ENCODE measurements at places on chromosomes 12 and 14. TPM values are rescaled to one million over a fixed set of nuclear protein-coding genes. Genes with fewer than 3 reads are reported as not detected.

The SPPL3 gene
- total RNA-seq, result 27.8 TPM

The A2ML1 gene
- total RNA-seq, result not detected

The SERPINA3 gene
- total RNA-seq, result not detected

The KRT77 gene
- not detected for total RNA-seq

The NELL2 gene
- total RNA-seq, result 43.8 TPM

GRCh38 chr12:43273467-43273866 is 278.5 kb downstream of the ADAMTS20 start:
- no peak overlapping the region for H3K27ac ChIP-seq
- H3K36me3 ChIP-seq, result no peaks in the 10 kb centered on the region
- no peaks in the 10 kb centered on the region for H3K4me1 ChIP-seq
- DNase-seq, result no peak

DNA sequence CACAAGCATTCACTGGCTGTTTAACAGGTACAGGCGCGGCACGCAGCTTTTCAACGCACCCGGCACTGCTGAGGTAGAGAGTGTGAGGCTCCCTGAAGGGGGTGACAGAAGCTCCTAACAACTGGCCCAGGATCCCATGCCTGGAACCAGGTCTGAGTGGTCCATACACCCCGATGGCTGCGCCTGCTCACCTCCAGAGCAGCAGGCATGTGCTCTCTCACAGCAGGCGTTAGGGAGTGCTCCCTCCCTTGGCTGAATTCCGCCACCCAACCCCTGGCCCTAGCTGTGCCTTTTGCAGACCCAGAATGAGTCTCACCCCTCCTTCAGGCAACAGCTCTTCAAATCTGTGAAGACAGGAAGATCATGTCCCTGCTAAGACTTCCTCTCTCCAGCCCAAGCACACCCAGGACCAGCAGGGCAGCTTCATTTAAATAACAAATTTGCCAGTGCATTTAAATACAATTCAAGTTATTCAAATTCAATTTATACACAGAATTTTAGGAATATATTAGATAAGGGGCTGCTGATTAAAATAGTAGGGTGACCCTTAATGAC is 86.0 kb downstream of the SETD3 start:
- no peak overlapping the region for H3K4me3 ChIP-seq
- H3K27me3 ChIP-seq, result no peaks in the 10 kb centered on the region
- no peak for DNase-seq
- H3K27ac ChIP-seq, result no peak overlapping the region
- H3K4me1 ChIP-seq, result peaks cover 7% of the 10 kb centered on the region

DNA sequence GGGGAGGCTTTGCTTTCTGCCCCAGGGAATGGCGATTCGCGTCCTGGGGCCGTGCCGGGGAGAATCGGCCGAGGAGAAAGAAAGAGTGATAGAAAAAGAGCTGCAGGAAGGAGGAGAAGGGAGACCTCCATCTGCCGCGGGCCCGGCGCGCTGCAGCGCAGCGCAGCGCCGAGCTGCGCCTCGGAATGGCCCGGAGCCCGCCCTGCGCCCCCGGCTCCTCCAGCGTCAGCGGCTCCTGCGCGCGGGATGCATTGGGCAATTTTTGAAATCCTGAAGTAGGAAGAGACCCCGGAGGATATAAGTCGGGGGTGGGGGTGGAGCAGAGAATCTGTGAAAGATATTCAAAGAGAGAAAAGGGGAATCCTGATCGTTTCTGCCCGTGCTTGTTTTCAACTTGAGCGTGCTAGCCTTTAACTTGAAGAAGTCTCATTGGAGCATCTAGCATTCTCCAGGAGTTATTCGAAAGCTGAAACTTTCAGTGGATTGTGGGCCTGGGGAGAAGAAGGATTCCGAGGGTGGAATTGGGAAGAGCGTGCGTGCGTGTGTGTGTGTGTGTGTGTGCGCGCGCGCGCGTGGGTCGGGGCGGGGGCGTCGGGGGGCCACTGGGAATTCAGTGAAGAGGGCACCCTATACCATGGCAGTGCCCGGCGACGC is 441 bp downstream of the PDE3A start:
- H3K36me3 ChIP-seq, result no peaks in the 10 kb centered on the region
- peaks cover 57% of the 10 kb centered on the region for H3K27me3 ChIP-seq
- peaks cover 14% of the 10 kb centered on the region for H3K4me1 ChIP-seq
- DNase-seq, result no peak
- H3K27ac ChIP-seq, result no peak overlapping the region

DNA sequence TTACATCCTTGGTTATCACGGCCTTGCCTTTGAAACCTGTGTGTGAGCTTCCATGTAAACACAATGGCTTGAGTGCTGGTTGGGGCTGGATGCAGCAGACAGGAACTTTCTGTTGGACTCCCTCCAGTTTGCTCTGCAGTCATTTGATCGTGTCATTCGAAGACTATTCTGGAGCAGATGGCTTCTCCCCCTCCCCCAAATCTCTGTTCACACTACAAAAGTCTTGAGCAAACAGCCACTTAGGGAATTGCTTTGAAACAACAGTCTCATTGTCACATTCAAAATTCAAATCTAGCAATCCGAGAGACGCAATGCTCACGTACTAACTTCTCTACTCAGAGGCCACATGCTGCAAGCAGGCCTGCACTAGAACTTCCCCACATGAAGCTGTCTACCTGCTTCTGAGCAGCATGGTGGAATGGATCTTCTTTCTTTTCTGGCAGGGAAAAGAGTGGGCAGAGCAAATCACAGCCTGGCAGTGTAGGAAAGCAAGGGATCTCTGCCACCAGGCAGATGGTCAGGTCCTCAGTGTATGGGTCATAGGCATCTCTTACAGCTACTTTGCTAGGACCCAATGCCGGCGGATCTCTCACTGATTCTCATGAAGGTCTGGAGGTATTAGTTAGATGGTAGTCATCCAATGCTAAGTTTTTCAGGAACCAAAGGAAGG is 214.2 kb downstream of the PPM1H start:
- no peak overlapping the region for H3K4me3 ChIP-seq
- no peak overlapping the region for H3K27ac ChIP-seq
- no peaks in the 10 kb centered on the region for H3K4me1 ChIP-seq
- H3K27me3 ChIP-seq, result peaks cover 6% of the 10 kb centered on the region
- DNase-seq, result no peak

GRCh38 chr14:94367347-94368242 is 20.8 kb downstream of the SERPINA1 start:
- no peak overlapping the region for H3K27ac ChIP-seq
- DNase-seq, result no peak
- H3K27me3 ChIP-seq, result no peaks in the 10 kb centered on the region
- H3K36me3 ChIP-seq, result no peaks in the 10 kb centered on the region
- no peak overlapping the region for H3K4me3 ChIP-seq

GRCh38 chr12:9753498-9753897 is 7.2 kb downstream of the CD69 start:
- DNase-seq, result no peak
- peaks cover 51% of the 10 kb centered on the region for H3K4me1 ChIP-seq
- H3K27ac ChIP-seq, result peak overlapping the region; percentile 62
- no peaks in the 10 kb centered on the region for H3K27me3 ChIP-seq

GRCh38 chr14:65483647-65484046 is 71.1 kb downstream of the FUT8 start:
- H3K4me1 ChIP-seq, result peaks cover 47% of the 10 kb centered on the region
- no peaks in the 10 kb centered on the region for H3K27me3 ChIP-seq
- H3K36me3 ChIP-seq, result peaks cover 56% of the 10 kb centered on the region
- H3K4me3 ChIP-seq, result no peak overlapping the region
- no peak for DNase-seq
- no peak overlapping the region for H3K27ac ChIP-seq

DNA sequence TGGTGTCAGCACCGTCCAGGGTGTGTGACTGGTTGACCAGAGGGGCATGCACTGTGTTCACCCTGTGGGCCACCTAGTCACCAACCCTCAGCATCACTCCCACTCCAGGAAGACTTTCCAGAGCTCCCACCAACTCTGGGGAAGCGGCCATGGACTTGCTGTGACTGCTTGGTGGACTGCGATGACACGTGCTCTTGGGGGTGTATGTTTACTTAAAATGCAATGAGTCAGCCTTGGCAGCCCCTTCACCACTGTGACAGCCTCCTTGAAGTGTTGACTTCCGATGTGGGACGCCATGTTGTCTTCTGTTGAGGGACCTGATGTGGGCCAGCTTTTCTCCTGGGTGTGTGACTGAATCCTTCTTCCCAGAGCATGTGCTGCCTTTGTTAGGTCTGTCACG is 151.1 kb upstream of the RTL1 start:
- H3K4me3 ChIP-seq, result no peak overlapping the region
- no peaks in the 10 kb centered on the region for H3K4me1 ChIP-seq
- H3K36me3 ChIP-seq, result no peaks in the 10 kb centered on the region
- no peak for DNase-seq
- H3K27me3 ChIP-seq, result no peaks in the 10 kb centered on the region

DNA sequence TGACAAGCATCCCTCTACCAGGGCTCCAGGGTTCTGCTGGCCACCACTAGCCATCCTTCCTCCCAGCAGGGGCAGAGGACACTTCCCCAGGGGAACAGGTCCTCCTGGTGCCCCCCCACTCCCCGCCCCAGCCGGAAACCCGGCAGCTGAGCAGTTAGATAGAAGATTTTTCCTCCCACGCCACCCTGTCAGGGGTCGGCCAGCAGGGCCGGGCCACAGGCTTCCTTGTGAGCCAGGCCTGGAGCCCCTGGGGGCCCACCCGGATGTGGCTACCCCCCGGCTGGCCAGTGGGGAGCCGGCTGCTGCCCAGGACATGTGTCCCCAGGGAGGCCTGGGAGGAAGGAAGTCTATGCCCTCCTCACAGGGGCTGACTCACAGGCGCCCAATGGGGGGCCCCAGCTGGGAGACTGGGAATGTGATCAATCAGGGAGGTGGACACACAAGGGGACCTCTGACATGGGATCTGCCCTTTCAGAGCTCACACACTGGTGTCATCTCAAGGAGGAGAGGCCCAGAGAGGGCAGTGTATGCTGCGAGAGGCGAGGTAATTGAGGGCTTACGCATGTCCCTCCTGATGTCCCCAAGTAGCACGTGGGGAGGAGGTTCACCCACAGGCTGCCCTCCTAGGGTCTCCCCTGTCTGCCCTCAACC is 4.2 kb downstream of the SH2B3 start:
- peaks cover 70% of the 10 kb centered on the region for H3K4me1 ChIP-seq
- H3K27me3 ChIP-seq, result no peaks in the 10 kb centered on the region
- H3K4me3 ChIP-seq, result peak overlapping the region; percentile 89
- peak overlapping the region; percentile 94 for H3K27ac ChIP-seq
- H3K36me3 ChIP-seq, result peaks cover 44% of the 10 kb centered on the region
- no peak for DNase-seq

DNA sequence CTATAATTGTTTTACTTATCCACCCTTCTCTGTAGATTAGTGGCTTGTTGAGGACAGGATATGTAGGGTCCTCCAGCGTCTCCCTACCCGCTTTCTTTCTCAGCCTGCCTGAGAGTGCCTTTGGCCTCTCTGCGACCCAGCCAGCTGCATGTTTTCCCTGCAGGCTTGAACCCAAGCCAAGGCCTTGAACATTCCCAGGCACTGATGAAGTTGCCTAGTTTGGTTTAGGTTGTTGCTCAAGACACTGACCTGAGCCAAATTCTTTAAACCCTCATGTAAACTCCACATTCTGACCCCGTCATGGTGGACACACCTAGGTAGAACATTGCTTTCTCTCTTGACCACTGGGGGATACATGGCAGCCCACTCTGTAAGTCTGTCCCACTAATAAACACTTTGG is 33.4 kb upstream of the TXNRD1 start:
- peaks cover 15% of the 10 kb centered on the region for H3K4me1 ChIP-seq
- DNase-seq, result no peak
- H3K27ac ChIP-seq, result no peak overlapping the region
- H3K36me3 ChIP-seq, result no peaks in the 10 kb centered on the region
- peaks cover 4% of the 10 kb centered on the region for H3K27me3 ChIP-seq
- no peak overlapping the region for H3K4me3 ChIP-seq

- H3K4me1 ChIP-seq, result no peaks in the 10 kb centered on the region
- DNase-seq, result no peak
- H3K4me3 ChIP-seq, result no peak overlapping the region
Observed at GRCh38 chr12:56237552-56237951, 7.7 kb downstream of the SLC39A5 start.

DNA sequence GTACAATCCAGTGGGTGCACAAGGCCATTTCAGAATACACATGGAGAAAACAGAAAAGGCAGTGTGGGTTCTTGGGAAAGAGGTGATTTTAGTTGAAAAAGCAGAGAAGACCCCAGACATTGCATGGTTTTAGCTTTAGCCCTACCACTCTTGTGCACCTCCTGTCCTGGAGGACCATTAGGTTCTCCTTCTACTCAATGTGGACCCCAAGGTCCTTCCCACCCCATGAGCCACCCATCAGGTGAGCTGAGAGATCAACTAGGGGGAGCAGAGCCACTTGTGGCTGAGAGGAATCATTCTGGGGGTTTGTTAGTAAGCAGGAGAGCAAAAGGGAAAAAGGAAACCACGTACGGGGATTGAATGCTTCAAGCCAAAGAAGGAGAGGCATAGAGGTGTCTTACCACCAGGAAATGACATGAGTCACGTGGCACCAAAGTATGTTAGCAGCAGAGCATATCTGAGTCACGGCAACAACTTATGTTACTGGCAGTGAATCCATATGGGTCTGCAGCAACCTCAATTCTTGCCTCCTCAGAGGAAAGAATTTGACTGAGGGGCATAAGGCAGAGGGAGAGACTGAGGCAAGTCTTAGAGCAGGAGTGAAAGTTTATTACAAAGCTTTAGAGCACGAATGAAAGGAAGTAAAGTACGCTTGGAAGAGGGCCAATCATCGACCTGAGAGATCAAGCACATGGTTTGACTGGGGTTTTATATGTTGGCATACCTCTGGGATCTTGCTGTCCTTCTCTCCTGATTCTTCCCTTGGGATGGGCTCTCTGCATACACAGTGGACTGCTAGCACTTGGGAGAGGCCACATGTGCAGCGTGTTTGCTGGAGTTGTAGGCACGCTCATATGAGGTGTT is 73.9 kb downstream of the HSD17B6 start:
- peaks cover 2% of the 10 kb centered on the region for H3K27me3 ChIP-seq
- peak; percentile 62 for DNase-seq
- H3K36me3 ChIP-seq, result no peaks in the 10 kb centered on the region
- H3K27ac ChIP-seq, result peak overlapping the region; percentile 68
